Stimulated activated CD8-positive, alpha-beta memory T cell treated with anti-CD3 and anti-CD28 coated beads, Interleukin-4, amount 100 ng/mL, for 1 hour (primary cell): ENCODE measurements at places on chromosomes 2 and 18.

DNA sequence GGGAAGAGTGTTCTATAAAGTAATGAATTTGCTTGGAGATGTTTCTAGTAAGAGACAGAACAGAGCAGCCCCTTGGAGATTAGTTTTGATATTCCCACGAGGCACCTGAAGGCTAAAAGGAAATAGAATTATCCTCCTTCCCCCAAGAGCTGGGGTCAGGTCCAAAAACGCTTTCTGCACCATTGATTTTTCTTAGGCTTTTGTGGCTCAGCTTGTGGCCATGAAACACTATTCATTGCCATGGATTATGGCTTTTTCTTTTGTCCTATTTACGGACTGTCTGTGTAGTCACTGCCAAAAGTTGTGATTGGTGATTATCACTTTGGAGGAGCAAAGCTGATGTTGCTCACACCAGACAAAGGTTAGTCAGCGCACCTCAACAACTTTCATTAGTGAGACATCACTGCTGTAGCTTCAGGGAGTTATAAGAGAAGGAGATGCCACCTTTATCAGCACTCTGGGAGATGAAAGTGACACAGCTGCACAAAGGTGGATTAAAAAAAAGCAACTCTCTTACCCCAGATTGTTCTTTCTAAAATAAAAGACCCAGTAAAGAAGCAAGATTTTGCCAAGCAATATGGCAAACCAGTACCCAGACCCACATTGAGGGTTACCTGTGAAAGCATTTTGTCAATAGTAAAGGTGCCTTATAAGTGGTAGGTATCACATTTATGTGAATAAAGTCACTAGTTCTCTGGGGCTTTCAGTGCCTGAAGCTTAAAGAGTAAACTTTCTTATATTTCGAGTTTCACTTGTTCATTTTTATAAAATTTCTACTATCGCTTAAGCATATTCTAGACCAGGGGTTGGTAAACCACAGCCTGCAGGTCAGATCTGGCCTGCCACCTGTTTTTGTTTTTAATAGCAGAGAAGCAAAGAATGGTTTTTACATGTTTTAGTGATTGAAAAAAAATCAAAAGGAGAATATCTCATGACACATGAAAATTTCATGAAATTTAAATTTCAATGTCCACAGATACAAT, 10.6 kb downstream of the CXCR4 start:
- no peak for DNase-seq

GRCh38 chr2:107461301-107461700, 365.4 kb upstream of the RGPD4 start:
- DNase-seq, result no peak

DNA sequence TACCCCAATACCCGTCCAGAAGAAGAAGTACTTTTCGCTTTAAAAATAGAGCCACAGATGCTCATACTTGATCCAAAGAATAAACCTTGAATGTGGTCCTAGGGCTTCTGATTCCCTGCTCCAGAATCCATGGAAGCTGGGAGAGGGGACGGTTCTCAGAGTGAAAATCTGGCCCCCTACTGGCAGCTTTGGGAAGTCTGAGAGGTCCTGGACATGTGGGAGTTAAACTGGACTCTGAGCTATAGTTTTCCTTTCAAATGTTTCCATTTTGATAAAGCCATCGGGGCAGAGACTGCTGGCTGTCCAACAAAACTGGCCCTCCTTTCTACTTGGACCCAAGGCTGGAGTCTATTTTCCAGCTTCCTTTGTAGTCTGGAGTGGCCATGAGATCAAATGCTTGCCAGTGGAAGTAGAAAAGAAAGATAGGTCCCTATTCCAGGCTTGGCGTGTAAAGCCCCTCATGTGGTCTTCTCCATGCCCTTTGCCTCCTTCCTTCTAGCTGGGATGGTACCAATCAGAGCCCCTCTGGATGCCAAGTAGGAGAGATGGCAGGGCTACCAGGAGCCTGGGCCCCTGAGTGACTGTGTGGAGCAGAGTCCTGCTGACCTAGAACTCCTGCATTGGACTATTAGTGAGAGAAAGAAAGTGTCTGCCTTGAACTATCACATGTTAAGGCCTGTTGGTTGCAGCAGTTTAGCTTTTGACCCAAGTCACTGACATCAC, 37.7 kb upstream of the TBC1D8 start:
- no peak for DNase-seq

DNA sequence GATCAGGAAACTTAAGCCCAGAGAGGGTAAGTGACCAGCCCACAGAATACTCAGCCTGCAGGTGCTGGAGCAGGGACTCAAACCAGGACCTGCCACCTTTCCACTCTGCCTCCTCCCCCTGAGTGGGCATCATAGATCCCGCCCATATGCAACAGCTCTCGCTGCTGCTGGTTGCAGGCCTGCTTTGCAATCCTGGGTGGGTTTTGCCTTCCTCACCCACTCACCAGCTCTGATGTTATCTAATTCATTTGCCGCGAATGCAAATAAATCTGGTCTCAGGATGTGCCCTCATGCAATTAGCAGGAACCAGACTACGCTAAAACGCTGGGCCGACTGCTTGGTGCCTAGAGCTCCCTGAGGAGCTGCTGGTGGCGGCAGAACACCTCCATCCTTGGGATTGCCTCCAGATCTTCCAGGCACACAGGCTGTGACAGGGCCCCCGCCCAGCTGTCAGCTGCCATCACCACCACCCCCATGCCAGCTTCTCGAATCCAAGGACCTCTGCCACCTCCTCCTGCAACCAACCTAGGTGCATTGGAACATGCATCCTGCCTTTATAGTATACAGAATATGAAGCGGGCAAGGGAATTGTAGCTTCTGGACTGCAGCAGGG, 28.8 kb downstream of the CNGA3 start:
- DNase-seq, result no peak

GRCh38 chr2:43269706-43270105, 43.3 kb upstream of the ZFP36L2 start:
- no peak for DNase-seq

GRCh38 chr18:79685281-79685680, 5.7 kb downstream of the CTDP1 start:
- no peak for DNase-seq

GRCh38 chr2:46346719-46347118, 49.5 kb downstream of the EPAS1 start:
- DNase-seq, result no peak

DNA sequence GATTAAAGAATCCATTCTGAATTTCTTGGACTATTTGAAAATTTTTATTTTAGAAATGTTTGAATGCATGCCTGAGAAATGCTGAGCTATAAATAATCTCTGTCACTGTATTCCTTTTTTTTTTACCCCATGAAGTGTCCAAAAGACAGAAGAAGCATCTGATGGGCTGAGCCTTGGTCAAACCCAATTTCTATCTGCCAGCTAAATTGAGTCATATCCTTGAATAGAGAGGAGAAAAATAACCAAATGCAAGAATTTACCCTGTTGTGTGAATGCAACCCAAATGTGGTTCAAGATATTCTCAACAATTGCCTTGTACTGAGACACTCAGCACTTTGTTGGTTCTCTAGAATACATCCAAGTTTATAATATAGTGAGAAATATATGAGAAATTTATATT, 223.5 kb downstream of the UBE2E3 start:
- no peak for DNase-seq

DNA sequence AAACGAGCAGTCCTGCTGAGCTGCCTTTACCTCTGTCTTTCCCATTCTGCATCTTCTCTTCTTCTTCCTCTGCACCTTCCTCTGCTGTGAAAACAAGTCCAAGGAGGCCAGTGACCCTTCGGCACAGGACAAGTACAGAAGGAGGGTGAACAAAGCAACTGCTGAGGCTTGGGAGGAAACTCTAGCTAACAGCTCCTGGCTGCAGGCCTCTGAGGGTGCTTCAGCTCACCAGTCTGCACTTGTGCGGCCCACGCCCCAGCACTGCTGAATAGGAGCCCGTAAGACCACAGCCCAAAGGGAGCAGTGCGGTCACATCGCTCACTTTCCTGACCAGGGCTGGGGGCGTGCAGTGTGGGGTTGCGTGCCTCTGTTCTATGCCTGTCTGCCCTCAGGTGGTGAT, 42.1 kb upstream of the DNMT3A start:
- DNase-seq, result no peak

DNA sequence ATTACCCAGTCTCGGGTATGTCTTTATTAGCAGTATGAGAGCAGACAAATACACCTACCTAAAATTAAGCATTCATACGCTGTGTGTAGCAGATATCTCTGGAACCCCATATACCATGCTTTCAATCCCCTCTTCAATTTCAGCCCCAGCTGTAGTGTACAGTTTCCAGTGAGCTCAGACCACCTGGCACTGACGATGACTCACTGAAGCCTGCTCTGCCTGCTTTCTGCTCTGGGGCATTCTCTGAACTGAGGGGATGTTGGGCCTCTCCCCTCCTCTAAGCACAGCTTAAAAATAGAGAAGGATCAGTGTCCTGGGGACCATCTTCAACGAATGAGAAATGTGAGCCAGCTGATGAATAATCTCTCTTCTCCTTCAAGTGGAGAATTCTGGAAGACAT, 8.7 kb upstream of the CCL20 start:
- DNase-seq, result no peak

DNA sequence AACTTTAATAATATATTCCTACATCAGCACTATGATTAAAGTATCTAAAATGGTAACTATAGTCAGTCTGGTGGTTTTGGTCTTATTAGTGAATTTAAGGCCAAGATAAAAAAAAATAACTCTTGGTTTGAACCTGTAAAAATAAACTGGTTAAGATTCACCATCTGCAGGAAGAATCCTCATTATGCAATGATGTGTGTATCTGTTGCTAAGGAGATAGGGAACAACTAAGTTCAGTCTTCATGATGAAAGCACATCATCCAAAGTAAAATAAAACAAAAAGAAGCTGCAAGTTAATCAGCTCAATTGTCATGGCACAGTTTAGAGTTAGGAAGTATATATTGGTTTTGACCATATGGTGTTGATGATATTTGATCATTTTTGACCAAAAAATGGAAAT, 466.0 kb downstream of the NYAP2 start:
- no peak for DNase-seq

GRCh38 chr2:75846683-75847190, 136.0 kb upstream of the GCFC2 start:
- DNase-seq, result no peak

- no peak for DNase-seq
Observed at GRCh38 chr2:120858361-120859106, 122.9 kb downstream of the GLI2 start.

DNA sequence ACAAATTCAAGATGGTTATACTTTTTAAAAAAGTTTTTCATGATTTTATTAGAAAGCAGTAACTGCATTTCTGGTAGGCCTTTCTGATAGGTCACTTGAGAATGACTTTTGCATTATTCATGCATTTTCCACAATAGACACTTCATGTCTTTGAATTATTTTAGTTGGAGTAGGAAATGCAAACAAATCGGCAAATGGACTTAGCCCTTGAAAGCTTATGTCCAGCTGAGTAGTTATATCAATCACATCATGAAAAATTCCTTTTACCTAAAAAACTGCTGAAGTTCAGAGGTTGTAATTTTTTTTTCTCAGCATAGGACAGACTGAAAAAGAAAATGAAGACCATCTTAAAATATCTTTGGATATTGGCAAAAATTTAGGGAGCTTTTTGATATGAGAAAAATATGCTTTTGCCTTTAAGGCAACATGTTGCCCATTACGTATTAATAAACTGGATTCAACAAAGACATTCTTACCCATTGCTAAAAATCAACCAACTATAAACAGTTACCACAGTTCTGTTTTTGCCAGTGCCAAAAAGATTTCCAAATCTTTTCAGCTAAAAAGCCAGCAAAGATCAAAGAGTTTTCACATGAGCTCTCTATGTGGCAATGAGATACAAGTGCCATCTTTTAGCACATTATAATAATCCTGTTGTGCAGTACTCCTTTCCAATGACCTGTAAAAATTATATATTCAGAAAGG, 45.5 kb upstream of the FRZB start:
- no peak for DNase-seq

DNA sequence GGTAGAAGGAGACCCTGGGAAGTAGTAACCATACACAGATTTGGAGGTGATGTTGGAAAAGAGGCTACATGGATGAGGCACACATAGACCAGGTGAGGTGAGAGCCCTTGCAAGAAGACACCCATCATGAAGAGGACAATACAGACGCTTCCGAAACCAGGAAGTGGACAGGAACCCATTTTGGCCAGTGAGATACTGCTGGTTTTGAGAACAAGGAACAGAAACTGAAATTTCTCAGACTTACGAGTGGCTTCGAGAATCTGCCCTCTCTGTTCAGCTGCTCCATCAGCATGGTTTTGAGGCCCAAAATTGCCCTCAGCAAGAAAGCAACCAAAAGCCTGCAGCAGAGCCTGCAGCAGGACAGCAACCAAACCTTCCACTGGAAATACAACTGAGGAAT, 479.1 kb upstream of the NRXN1 start:
- DNase-seq, result no peak

- no peak for DNase-seq
Observed at GRCh38 chr2:18750672-18751554, 161.5 kb upstream of the NT5C1B start.

DNA sequence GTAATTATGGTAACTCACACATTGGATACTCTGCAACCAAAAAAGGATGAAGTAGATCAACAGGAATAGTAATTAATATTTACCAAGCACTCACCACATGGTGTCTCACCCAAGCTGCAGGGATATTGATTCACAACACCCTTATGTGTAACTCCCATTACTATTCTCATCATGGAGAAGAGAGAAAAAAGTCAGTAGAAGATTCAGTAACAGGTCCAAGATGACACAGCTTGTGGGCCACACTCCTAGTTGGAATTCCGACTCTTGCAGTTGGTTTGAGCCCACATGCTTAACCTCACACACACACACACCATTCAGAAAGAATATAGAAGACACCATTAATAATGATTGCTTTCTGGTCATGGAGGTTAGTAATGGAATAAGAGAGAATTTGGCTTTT, 1.7 kb upstream of the MLPH start:
- DNase-seq, result no peak

DNA sequence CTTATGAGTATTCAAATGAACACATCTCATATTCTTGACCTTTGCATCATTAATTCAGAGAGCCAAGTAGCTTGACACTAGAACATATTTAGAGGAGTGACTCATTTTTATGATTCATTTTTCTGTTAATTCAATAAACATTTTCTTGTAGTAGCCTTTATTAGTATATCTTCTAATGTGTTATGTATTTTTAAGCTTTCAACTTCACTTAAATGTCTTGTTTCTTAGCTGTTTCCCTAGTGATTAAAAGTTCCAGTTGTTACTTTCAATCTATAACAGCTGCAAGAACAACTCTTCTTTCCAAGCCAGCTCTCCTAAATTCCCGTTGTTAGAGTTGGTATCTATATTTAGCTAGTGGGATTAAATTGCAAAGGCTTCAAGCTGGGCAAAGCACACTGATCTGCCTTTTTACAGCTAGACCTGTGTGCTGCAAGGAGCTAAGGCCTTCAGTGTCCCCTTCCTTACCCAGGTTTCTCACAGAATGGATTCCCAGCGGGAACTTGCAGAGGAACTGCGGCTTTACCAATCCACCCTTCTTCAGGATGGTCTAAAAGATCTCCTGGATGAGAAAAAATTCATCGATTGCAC, at the start of gene KLHL41:
TSS of gene KLHL41 (plus strand) at position 405 of the 588 bp plus-strand sequence. CDS start at position 482, 77 bp downstream.
- no peak for DNase-seq

DNA sequence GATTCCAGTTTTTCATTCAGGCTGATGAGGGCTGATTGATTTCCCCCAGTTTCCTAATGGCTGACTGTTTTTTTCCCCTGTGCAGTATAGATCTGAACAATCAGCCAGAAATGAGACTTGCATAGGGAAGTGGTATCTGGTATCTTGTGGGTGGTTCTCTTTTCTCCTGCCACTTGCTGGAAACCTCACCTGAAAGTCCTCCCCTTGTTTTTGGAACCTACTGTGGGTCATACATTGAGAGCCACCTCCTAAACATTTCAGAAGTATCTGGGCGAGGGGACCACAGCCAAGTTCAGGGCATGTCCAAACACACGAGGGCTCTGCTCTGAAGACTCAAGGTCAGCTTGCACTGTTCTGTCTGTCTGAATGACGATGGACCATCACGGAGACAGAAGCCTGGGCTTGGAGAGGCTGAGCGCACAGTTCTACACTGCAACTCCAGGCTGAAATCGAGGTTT, 19.3 kb downstream of the ALPK2 start:
- DNase-seq, result no peak
